Tongue (tissue), 3 donors: ENCODE measurements at places on chromosomes 11 and 22.

- peak; percentile 64 for DNase-seq
These were observed 89.5 kb upstream of the DBX1 start for GRCh38 chr11:20249796-20250195.

GRCh38 chr22:19630614-19631013, 83.7 kb upstream of the SEPTIN5 start:
- no peak for DNase-seq

DNA sequence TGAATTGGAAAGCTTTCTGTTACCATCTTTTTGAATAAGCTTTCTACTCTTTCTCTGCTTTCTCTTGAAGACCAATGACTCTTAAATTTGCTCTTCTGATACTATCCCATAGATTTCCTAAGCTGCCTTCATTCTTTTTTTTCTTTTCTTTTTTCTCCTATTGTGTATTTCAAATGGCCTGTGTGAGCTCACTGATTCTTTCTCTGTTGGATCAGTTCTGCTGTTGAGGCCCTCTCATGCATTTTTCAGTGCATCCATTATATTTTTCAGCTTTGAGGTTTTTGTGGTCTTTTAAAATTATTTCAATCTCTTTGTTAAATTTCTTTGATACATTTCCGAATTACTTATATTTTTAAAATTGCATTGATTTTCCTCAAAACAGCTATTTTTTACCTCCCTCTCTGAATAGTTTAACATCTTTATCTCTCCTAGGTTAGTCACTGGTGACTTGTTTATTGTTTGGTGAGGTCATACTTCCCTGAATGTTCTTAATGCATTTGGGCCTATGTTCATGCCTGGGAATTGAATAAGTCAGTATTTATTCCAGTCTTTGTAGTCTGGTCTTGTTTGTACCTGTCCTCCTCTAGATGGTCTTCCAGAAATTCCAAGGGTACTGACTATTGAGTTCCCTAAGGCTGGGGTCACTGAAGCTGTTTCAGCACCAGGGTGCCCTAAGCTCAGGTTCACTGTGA, 110.6 kb upstream of the SERPIND1 start:
- no peak for DNase-seq

DNA sequence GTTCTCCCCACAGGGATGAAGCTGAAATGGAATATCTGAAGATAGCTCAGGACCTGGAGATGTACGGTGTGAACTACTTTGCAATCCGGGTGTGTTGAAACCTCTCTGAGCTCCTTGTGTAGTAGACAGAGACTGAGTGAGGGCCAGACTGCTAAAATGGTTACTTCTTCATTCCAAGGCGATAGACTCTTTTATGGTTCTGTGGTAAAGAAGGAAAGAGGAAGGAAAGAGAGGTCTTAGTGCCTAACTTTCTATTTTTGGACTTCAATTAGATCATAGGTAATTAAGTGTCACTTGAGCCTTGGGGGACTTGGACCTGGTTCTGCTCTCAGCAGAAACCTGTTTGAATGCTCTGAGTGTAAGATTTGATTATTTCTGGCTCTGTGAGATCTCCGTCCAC, 54.7 kb downstream of the NF2 start:
- DNase-seq: no peak

DNA sequence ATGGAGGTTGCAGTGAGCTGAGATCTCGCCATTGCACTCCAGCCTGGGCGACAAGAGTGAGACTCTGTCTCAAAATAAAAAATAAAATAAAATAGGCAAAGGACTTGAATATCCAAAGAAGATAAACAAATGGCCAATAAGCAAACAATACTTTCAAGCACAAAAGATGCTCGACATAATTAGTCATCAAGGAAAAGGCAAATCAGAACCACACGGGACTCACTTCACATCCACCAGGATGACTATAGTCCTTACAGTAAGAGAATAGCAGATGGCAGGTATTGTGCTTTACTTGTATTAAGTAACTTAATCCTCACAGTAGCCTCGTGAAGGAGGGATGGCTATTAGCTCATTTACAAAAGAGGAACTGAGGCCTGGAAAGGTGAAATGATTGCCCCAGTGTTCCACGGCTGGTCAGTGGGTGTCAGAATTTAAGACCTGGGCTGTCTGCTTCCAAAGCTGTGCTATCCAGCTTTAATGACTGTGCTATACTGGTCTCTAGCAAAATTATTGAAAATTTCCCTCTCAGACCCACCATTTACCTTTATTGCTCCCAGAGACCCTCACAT, 40.2 kb upstream of the RBFOX2 start:
- DNase-seq: no peak

DNA sequence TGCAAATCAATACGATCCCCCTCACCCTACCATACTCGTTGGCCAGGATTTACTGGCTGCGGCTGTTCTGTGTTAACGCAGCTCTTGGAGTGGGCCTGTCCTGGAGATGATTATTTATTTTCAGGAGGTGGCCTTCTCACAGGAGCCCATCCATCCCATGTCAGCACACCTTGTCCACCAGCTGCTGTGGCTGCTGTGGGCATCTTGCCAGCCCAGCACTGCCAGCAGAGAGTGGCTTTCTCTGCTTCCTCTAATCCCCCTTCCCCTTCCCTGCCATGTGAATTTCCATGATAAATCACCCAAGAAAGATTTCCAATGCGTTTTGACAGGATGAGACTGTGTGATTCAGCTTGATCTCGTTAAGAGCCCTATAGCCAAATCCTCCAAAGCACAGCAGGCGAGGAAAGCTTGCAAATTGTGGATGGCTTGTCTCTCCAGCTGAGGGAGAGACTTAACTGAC, 309.1 kb upstream of the C11orf87 start:
- DNase-seq: no peak

DNA sequence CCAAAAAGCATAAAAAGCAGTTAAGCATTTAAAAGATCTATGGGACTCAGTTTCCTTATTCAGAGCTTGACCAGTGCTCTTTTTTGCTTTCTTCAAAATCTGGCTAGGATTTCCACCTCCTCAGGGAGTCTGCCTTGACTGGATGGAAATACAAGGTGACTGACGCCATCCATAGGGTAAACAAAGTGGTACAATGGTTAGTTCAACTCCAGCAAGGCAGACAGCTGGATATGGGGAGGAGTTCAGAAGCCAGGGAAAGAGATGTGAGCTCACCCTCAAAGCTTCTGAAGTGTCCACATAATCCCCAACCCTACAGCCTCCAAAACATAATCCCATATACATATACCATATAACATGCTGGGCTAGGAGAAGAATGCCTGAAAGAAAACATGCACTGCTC, 52.0 kb downstream of the KIRREL3 start:
- no peak for DNase-seq

DNA sequence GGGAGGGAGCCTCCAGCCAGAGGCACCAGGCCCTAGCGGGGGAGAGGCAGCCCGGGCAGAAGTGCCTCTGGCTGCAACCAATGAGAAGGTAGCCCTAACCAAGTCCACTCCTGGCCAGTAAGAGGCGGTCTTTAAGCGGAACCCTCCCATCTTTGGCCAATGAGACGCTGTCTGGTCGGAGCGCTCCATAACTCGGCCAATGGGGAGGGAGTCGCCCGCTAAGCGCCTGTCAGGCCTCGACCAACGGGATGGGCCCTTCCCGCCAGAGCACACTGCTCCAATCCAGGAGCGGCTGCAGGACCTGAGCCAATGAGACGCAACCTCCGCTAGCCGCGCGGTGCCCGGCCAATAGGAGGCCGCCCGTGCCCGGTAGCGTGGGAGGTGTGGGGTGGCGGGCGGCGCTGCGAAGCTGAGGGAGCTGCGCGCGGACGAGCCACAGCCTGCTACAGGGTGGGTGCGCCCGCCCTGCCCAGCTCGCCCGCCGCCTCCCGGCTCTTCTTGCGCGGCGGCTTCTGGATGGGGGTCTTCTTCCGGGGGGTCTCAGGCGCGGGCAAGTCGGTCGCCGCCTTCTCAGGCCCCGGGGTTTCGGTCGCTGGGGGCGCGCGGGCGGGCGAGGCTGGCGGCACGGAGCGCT, 12.6 kb downstream of the SCARF2 start:
- DNase-seq: peak; percentile 80

DNA sequence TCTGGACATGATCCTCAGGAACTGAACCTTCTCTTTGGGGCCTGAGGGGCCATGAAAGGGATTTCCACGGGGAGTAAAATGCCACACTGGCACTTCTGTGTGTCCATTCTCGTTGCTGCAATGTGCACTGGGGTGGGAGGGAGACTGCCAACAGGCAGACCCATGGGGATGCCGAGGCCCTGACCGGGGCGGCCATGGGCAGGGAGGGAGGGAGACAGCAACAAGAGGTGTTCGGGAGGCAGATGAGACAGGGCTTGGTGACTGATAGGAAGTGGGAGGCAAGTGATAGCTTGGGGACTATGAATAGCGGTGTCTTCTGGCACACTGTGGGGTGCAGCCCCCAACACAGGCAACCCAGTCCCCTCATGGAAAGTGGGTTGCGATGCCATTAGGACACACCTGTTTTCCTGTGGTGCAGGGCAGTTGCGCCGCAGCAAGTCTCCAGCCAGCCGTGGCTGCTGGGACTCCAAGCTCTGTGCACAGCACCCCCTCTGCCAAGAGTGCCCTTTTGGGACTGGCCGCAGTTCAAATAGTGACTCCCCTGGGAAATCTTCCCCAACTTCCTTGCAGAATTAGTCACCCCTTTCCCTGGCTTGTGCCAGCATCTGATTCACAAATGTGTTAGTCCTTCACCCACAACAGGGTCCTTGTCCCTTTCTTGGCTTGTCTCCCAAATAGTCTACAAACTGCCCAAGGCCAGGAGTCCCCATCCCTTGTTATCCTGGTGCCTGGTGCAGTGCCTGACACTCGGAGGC, 88.8 kb downstream of the CHST1 start:
- no peak for DNase-seq

DNA sequence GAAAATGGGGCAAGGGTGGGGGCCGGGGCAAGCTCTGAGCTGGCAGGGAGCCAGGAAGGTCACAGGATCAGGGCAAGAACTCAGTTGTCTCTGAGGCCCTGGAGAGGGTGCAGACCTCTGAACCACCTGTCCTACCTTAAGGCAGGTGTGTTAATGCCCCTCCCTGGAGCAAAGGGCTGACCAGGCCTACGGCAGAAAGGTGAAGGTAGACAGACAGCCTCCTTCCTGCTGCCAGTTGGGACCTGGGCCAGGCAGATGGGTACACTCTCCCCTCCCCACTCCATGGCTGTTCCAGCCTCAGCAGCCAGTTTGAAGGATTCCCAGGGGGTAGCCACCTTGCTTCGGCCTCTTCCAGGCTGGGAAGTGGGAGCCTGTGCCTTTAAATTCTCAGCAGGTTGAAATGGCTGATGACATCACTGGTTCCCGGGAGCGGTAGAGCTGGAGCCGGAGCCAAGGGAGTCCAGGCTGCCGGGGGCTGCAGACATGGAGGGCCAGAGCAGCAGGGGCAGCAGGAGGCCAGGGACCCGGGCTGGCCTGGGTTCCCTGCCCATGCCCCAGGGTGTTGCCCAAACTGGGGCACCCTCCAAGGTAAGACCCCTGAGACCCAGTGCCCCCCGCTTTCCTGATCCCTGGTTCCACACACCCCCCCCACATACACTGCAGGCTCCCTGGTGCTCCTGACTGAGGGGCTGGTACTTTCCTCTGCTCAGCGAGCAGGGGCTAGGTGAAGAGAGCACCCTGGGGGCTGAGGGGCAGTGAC, at the start of gene INPP5J:
TSS of gene INPP5J (plus strand) at position 435 of the 760 bp plus-strand sequence. CDS start at position 484, 49 bp downstream.
- DNase-seq: peak; percentile 73

DNA sequence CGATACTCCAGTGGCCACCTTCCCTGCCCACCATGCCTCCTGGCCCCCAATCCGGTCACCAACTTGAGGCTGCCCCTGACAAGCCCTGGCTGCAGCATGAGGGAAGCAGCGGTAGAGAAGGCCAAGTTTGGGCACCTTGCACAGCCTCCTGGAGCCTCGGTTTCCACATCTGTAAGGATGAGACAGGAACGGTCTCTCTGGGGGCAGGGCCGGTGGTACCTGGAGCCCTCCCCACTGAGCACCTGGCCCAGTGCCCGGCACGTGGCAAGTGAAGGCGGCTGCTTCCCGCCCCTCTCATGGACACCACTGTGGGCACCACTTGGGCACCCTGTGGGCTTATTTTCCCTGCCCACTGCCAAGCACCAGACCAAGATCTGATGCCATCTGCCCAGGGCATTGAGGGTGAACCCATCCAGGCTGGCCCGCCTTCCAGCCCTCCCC, 77.8 kb downstream of the CDKN1C start:
- no peak for DNase-seq

DNA sequence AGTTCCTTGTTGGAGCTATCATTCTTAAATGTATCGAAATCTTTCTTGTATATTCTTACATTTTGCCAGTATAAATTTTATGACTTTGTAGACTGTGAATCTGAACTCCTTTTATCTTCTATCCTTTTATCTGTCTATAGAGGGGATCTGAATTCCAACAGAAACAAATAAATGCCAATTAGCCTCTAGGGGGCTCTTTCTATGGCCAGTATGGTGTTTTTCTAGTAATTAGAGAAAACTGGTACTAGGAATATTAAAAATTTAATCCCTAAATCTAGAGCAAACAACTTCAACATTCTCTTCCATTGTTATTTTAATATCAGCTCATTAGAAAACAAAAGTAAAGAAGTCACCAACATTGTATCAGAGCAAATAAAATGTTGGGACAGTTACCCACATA, 21.5 kb upstream of the CAT start:
- no peak for DNase-seq

GRCh38 chr11:86477495-86478155, 102.9 kb downstream of the CCDC81 start:
- DNase-seq: no peak

DNA sequence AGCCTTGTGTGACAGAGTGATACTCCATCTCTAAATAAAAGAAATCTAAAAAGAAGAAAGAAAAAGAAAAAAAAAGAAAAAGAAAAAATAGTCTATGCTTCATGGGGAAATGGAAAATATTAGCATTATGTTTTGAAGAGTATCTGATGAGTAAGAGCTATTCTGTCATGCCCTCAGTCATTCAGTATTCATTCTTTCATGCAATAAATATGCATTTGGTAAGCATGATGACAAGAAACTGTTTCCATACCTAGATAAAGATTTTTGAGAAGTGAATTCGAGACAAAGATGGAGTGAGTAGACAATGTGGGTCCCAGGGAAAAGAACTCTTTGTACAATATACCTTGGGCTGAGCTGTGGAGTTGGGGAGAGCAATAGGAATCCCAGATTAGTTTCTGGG, 6.2 kb upstream of the IFTAP start:
- DNase-seq: no peak

GRCh38 chr11:92458486-92458885, 233.9 kb downstream of the FAT3 start:
- no peak for DNase-seq

- no peak for DNase-seq
These were observed 45.2 kb downstream of the ARHGEF12 start for GRCh38 chr11:120381401-120381800.

- DNase-seq: no peak
These were observed 12.0 kb downstream of the PPARA start for GRCh38 chr22:46162285-46162684.

DNA sequence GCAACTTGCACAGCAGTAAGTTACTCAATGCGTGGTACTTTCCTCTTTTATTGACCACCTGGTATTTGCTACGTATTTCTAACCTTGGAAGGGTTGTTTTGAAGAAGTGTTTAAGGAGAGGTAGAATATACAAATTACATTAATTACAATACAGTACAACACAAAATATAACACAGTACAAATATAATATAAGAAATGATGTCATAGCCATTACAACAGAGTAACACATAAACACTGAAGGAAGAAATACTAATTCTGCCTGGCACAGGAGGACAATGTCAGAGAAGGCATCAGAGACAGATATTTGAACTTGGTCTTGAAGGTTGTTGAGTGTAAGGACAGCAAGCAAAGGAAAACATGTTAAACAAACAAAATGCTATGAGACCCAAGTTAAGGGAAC, 25.6 kb downstream of the PAK1 start:
- DNase-seq: no peak
